Chondrocyte (in vitro differentiated cells): ENCODE measurements at places on chromosomes 1 and 21. TPM values are rescaled to one million over a fixed set of nuclear protein-coding genes. Genes with fewer than 3 reads are reported as not detected.

Gene SNRPE
- total RNA-seq, result 69.5 to 86.0 TPM (median 73.0 TPM) in 3 replicates

GRCh38 chr21:36038701-36039497 is 21.4 kb downstream of the SETD4 start:
- DNase-seq, result no peak

- DNase-seq, result no peak
Observed at GRCh38 chr1:115911294-115911693, 65.0 kb upstream of the SLC22A15 start.

DNA sequence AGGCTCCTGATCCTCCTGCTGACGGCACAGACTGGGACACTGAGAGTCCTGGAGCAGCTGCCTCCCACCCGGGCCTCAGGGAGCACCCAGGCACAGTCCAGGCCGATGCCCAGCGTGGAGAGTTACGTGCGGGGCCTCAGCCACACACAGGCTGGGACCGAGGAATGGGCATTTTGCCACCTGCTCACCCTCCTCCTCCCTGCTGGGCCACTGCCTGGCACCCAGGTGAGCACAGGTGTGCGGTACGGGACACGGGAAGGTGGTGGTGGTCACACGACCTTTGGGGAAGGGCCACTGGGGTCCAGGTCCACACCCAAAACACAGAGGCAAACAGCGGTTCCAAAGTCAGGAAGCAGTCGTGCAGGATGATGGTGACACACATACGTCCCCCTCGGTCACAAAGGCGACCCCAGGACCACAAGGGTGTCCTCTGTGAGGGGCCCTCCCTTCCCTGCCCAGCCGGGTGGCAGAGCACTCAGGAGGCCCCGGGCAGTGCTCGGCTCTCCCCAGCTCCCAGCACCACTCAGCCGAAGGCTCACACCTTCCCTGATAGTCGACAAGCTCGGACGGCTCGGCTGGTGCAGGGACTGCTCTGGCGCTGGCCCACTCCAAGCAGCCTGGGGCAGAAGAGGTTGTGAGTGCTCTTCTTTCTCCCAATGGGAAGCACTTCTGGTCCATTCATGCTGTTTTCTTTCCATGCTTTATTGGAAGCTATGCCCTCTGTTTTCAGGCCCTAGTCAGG is 14.3 kb downstream of the MORN1 start:
- peak; percentile 79 for DNase-seq

Gene SLC37A1
- 3.5 to 4.8 TPM (median 4.7 TPM) in 3 replicates for total RNA-seq

Gene WNT9A
- total RNA-seq, result 2.5 to 4.2 TPM (median 2.7 TPM) in 3 replicates

DNA sequence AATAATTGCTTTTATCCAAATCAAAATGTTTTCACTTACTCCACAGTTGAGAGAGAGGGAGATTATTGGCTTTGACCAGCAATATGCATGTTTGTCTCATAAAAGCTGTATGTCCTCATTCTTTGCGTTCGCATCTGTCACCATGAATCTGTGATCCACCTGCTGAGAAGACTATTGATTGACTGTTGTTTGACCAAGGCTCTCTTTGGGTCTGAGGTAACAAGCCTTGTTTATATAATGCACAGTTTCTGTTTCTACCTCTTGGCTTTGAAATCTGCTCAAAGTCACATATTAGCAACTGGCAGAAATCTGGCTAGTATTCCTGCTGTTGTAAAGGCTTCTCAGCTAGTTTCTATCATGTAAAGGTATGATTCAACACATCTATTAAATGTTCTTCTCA is 157.0 kb downstream of the LYPLAL1 start:
- DNase-seq, result no peak

DNA sequence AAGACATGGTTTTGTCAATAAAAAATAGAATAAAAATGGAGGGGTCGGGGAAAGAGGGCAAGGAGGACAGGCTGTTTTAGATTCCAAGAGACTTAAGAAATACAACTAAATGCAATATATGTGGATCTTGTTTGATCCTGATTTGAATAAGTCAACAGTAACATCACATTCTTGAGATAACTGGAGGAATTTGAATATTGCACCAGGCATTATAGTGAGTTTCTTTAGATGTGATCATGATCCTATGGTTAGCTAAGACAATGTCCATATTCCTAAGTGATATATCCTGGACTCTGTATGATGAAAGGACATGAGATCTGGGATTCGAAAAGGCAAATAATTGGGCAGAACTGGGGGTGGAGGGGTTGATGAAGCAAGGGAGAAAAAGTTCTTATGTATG is 311.8 kb downstream of the PLPP3 start:
- DNase-seq, result no peak

Gene C1orf185
- total RNA-seq, result not detected in 3 replicates
